ENCODE measurements at places on chromosomes 12 and 14. TPM values are rescaled to one million over a fixed set of nuclear protein-coding genes. Genes with fewer than 3 reads are reported as not detected.

GRCh38 chr12:22339691-22340090 is 5.2 kb upstream of the ST8SIA1 start:
- DNase-seq: no peak

DNA sequence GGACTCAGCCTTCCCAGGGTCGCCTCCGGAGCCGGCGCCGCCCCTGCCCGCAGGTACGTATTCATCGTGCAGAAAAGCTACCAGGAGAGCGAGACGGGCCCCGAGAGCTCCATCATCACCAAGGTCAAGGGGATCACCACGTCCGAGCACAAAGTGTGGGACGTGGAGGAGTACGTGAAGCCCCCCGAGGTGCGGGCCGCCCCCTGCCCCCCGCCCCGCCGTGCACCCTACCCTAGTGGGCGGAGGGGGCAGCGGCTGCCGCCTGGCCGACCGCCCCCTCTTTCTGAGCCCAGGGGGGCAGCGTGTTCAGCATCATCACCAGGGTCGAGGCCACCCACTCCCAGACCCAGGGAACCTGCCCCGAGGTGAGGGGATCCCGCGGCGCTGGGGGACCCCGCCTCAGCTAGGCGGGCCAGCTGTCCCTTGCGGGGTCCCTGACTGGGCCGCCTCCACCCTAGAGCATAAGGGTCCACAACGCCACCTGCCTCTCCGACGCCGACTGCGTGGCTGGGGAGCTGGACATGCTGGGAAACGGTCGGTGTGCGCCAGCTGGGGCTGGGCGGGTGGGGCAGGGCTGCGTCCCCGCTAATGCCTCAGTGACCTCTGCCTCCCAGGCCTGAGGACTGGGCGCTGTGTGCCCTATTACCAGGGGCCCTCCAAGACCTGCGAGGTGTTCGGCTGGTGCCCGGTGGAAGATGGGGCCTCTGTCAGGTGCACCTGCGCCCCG is 973 bp downstream of the P2RX2 start:
- DNase-seq: peak; percentile 46

DNA sequence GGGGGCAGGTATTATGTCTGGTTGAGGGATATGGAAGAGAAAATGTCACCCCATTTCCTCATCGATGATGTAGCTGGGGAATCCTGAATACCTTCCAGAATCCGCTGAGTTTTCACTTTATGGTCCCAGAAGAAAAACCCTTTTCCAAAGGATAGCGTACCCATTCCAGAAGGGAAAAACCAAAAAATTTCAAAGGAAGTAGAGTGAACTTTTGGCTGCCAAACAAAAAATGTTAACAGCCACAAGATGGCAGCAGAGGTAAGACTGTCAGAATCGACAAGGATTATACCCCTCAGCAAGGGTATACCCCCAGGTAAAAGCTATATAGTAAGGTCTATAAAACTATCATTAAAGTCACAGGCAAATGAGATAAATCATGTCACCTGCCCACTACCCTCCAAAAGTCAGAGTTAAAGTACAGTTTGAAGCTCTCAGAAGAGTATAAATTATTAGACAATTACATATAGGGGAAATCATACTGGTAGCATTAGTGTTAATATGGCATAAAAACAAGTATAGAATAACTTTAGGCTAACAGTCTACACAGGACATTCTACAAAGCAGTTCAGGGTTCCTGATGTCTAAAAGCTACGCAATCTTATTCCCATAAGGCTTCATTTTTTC is 18.0 kb downstream of the ACIN1 start:
- peak; percentile 74 for DNase-seq

ERP27 gene
- total RNA-seq: not detected

VRTN gene
- 143 TPM for total RNA-seq

TTC6 gene
- total RNA-seq: not detected

TMEM229B gene
- total RNA-seq: 1.6 TPM

All from GM23338 (cell line).